Suprapubic skin (tissue), 4 donors: ENCODE measurements at places on chromosomes 11 and 22. TPM values are rescaled to one million over a fixed set of nuclear protein-coding genes. Genes with fewer than 3 reads are reported as not detected.

The JHY gene
- total RNA-seq: 4.7 TPM

The UCP3 gene
- total RNA-seq: 3.1 TPM

DNA sequence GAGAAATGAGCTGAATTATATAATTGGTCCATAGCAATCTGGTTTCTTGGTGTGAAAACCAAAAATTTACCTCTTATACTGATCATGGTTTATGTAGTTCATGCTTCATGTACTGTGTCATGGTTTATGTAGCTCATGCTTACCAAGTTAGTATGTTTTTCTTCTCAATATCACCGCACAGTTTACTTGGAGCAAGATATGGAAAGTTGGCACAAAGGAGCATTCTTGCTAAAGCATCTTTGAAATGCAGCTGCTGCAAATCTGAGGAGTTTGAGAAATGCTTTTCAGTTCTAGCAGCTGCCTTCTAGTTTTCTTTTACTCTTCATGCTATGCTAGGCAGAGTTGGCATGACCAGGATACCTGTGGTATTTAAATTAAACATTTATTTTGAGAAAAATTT, 4.5 kb downstream of the OR10G7 start:
- no peak for DNase-seq

- DNase-seq: no peak
Measured at GRCh38 chr11:108733479-108734116, 68.7 kb downstream of the DDX10 start.

DNA sequence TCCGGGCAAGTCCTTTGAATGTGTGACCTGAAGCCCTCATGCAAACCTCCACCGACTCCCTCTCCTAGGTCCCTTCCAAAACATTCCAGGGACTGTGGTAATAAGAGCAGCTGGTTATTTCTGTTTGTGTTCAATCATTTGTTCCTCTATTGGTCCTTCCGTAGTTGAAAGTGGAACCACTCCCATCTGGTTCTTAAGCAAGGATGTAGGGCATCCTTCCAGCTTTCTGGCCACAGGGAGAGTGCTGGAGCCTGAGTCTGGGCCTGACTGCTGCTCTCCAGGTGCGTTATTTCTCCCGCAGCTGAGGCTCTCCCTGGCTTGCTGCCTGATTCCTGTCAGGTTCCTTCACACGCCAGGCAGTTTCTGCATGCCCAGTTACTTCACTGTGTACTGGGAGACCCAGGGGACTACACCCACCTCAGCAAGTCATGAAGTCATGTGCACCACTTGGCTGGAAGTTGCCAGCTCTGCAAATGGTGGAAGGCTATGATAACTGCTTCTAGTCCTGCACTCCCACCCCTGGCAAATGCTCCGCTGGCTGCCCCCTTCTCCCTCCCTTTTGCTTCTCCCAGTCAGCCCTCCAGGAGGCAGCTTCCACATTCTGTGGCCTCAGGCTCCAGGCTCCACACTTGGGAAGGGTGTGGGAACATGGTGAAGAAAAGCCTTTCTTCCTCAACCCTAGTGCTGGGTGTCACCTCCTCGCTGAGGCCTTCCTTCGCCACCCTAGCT, 4.0 kb upstream of the ALX4 start:
- no peak for DNase-seq

The FBLN1 gene
- 140 TPM for total RNA-seq

The OR4C15 gene
- total RNA-seq: not detected

The HTR3A gene
- not detected for total RNA-seq

The EXPH5 gene
- 140 TPM for total RNA-seq

GRCh38 chr11:83957038-83957900, 671.1 kb upstream of the CCDC90B start:
- no peak for DNase-seq

- peak; percentile 93 for DNase-seq
Measured at GRCh38 chr22:39292561-39293074, 26.8 kb downstream of the RPL3 start.

- no peak for DNase-seq
Measured at GRCh38 chr11:65883786-65884715, 4.2 kb downstream of the FIBP start.

DNA sequence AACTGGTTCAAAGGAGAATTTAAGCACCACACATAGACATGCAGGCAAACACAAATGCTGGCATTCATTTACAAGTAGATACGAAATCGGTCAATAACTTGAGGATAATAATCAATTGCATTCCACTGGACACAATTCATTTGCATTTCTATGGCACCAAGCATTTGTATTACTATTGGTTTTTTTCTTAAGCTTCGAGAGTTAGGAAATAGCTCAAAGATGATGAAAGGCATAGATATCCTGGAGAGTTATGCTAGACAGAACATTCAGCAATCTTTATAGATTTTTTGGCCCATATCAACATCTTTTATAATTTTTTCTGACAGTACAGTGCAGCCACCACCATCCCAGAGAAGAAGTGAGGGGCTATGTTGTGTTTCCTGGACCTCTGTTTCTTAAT, 544.4 kb downstream of the MIAT start:
- DNase-seq: no peak

DNA sequence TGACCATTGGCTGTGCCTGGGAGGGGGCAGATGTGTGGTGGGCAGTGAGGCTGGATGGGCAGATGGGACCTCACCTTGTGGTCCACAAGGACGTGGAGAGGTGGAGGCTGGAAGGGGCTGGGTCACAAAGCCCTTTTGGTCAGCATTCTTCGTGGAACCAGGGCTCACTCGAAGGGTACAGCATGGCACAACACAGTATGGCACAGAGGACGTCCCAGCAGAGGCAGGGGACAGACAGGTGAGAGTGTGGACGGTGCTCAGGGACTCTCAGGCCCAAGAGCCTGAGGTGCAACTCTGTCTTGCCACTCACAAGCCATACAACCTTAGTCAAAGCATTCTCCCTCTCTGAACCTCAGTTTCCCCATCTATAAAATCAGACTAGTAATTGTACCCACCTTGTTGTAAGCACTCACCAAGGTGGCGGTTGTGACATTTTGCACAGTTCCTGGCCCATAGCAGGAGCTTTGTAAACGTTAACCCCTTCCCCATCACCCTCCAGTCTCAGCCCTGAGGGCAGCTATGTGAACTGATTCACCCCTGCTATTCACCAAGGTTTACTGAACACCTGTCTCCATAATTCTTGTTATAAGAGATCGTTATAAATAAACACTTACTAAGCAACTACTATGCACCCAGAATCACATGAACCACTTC, 11.6 kb upstream of the TSKU start:
- DNase-seq: no peak

DNA sequence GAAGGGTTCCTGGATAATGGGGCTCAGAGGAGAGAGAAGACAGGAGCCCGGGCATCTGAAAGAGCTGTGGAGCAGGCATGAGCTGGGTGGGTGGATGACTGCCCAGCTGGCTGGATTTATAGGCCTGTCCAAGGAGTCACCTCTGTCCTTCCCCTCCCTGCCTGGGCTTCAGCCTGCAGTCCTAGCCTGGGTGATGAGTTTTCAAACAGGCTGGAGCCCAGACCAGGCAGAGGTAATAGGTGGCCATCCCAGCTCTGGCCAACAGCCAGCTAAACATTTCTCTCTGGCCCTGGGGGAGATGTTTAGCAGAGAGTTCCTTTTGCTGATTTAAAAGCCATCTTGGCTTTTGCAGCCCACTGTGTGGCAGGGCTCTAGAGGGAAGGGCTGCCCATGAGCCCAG, 5.4 kb downstream of the C11orf96 start:
- DNase-seq: no peak

GRCh38 chr11:122202951-122203456, 87.0 kb upstream of the BLID start:
- DNase-seq: peak; percentile 88

- DNase-seq: no peak
Measured at GRCh38 chr11:27468209-27468994, 4.2 kb downstream of the LGR4 start.

DNA sequence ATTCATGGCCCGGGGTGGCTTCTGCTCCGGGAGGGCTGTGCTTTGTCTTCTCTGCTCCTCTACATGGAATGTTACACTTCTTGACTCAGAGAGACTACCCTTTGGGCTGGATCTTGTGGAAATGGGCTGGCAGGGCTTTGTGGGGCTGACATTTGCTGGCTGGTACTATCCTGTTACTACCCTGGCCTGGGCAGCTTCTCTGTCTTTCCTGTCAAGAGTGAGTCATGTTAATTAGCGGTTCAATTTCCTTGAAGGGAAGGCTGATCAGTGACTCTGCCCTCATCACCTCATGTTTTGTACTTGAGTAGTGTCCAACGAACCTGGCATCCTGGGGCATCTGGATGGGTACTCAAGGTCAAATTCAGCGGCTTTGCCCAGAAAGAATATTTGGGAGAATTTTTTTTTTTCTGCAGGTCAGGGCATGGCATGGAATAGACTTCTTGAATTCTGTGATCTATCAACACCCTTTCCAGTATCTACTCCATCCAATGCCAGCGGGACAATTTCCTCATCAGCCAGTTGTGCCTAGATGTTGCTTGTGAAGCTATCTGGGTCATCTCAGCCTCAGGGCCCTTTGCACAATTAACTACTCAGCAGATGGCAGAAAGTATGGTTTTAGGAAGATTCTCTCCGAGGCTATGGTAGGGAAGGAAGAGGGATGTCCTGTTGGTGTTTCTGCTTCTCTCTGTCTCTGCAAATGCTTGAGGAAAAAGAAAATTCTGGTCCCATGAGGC, 140.5 kb upstream of the PLET1 start:
- DNase-seq: no peak

The CHRNA10 gene
- total RNA-seq: 0.89 TPM

- no peak for DNase-seq
Measured at GRCh38 chr22:38104084-38104483, 6.4 kb downstream of the BAIAP2L2 start.

The HEPN1 gene
- total RNA-seq: not detected

The MMP1 gene
- not detected for total RNA-seq

GRCh38 chr11:110317516-110317932, 21.1 kb upstream of the RDX start:
- DNase-seq: no peak

GRCh38 chr11:2367266-2368160, 9.6 kb upstream of the CD81 start:
- no peak for DNase-seq

The TMEM191C gene
- 0.42 TPM for total RNA-seq

The SPON1 gene
- 16.1 TPM for total RNA-seq

- no peak for DNase-seq
Measured at GRCh38 chr11:35121326-35121865, 17.6 kb upstream of the CD44 start.

GRCh38 chr11:73389134-73389525, 12.9 kb downstream of the RELT start:
- no peak for DNase-seq

The UPK3A gene
- total RNA-seq: not detected

The OR8G5 gene
- total RNA-seq: not detected

- no peak for DNase-seq
Measured at GRCh38 chr11:79377406-79377805, 63.4 kb downstream of the TENM4 start.

- no peak for DNase-seq
Measured at GRCh38 chr11:76325185-76325584, 55.7 kb downstream of the THAP12 start.

GRCh38 chr11:130725421-130726233, 190.7 kb downstream of the SNX19 start:
- no peak for DNase-seq

DNA sequence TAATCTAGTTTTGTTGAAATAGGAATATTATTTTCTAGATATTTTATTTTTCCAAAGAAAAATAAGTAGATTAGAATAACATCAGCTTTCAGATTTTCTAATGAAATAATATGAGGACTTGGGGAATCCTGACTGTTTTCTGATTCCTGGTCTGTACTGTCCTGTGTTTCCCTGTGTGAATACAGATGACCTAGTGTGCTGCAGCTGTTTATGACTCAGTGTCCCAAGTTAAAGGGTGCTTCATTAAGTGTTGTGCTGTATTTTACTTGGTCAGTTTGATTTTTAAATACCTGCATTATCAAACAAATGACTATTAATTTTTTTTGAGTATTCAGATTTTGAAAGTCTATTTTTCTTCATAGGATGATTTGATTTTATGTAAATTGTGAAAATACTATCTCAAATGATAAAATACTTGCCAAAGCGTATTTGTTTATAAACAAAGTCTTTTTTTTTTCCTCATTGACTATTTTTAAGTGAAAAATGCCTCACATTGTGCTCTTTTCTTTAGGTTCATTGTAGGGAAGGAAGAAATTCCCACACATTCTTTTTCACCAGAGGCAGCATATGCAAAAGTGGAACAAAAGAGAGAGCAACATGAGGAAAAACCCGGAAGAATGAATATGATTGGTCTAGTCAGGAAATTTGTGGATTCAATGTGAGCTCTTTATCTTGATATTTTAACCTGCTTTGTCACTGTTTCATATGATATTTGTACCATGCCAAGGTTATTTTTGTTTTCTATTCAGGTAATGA, 264.2 kb downstream of the TMEM135 start:
- DNase-seq: no peak

The BRSK2 gene
- 0.30 TPM for total RNA-seq

- DNase-seq: no peak
Measured at GRCh38 chr22:38043151-38044039, 13.8 kb upstream of the PICK1 start.

The THY1 gene
- total RNA-seq: 9.3 TPM

GRCh38 chr22:25008666-25009065, 56.1 kb downstream of the KIAA1671 start:
- DNase-seq: no peak

DNA sequence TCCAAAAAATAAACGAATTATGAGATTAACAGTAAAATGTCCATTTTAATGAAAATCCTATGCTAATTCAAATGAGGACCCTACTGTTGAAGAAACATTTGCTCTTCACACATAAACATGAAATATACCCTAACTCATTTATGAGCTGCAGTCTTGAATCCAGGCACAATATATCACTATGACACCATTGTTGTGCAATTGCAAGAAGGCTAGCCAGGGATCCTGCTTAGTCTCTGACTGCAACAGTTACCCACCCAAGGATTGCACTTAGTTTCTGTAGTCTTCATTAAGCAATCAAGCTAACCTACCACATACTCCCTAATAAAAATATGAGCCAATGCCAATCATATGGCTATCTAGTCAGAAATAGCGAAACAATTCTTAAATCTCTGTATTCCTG, 981.0 kb upstream of the FAT3 start:
- no peak for DNase-seq

- DNase-seq: no peak
Measured at GRCh38 chr11:1084561-1085439, 10.1 kb downstream of the MUC2 start.

The SCN3B gene
- 0.42 TPM for total RNA-seq

The GTSE1 gene
- 1.5 TPM for total RNA-seq

DNA sequence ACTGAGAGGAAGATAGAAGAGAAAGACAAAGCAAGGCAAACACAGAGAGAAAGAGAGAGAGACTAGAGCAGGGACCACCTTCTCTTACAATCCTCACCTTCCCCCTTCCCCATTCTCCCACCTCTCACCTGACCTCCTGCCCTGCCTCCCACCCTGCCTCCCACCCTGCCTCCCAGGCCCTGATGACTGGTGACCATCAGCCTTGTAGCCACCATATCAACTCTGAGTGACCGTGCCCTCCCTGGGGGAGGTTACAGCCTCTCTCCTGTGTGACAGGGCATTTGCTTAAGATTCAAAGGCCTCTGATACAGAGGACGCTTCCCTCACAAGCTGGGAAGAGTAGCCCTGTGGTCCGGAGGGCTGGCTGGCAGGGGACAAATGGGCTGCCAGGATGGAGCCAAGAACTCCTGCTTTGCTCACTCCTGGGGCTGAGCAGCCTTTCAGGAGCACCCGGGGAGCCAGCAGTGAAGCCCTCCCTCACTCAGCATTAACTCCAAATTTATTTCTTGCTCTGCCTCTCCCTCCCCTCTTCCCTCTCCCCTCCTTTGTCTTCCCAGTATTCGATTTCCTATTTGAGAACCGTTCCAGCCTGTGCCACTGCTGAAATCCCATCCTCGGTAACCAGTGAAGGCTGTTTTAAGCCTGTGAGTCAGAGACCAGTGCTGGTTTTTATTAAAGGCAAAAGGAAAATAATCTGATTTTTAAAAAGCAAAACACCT, 125.2 kb upstream of the SYT13 start:
- DNase-seq: no peak
